OCI-M1 (cell line): ENCODE measurements at places on chromosomes 2 and 18.

- peak; percentile 52 for DNase-seq
Observed at GRCh38 chr2:25301453-25302352, 40.0 kb downstream of the DNMT3A start.

GRCh38 chr18:46155641-46156051, 51.5 kb downstream of the HAUS1 start:
- peak; percentile 30 for DNase-seq

DNA sequence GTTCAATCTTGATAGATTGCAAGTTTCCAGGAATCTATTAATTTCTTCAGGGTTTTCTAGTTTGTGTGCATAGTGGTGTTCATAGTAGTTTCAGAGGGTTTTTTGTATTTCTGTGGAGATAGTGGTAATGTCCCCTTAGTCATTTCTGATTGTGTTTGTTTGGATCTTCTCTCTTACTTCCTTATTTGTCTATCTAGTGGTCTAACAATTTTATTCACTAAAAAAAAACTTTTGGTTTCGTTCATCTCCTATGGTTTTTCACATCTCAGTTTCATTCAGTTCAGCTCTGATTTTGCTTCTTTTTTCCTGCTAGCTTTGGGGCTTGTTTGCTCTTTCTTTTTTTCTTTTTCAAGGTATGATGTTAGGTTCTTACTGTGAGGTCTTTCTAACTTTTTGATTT, 94.5 kb downstream of the SNTG2 start:
- no peak for DNase-seq

GRCh38 chr2:146666340-146666739, 1178.5 kb upstream of the ACVR2A start:
- DNase-seq: no peak

GRCh38 chr18:79372991-79373390, 22.7 kb upstream of the NFATC1 start:
- DNase-seq: no peak

- DNase-seq: no peak
Observed at GRCh38 chr2:241029599-241030332, 31.3 kb downstream of the SNED1 start.
